NCI-H1417 treated with DMSO at 0.1 percent for 48 hours (cell line): ENCODE measurements at places on chromosomes 4 and X.

DNA sequence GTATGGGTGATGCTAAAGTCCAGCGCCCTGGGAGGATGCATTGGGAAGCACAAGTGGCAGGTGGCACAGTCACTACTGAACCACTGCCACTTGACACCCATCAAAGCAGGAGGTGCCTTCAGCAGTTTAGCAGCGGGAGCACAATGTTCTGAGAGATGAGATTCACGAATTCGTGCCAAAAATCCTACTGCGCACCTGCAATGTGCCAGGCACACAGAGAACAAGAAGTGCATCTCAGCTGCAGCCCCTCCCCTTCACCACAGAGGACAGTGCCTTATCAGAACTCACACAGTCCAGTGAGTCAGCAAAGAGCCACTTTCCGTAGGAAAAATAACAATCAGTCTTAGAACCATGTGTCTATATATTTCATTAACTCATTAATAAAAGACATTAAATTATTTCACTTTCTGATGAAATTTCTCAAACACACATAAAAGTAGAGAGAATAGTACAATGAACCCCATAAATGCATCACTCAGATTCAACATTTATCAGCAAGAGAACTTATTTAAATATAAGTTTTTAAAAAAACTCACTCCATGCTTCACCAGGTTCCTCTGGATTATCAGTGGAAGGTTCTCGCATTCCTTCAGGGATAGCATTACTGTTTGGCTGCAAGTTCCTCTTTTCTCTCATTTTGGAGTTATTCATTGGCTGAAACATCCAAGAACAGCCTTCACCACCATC, 47.0 kb downstream of the BEND2 start:
- DNase-seq, result peak; percentile 61

DNA sequence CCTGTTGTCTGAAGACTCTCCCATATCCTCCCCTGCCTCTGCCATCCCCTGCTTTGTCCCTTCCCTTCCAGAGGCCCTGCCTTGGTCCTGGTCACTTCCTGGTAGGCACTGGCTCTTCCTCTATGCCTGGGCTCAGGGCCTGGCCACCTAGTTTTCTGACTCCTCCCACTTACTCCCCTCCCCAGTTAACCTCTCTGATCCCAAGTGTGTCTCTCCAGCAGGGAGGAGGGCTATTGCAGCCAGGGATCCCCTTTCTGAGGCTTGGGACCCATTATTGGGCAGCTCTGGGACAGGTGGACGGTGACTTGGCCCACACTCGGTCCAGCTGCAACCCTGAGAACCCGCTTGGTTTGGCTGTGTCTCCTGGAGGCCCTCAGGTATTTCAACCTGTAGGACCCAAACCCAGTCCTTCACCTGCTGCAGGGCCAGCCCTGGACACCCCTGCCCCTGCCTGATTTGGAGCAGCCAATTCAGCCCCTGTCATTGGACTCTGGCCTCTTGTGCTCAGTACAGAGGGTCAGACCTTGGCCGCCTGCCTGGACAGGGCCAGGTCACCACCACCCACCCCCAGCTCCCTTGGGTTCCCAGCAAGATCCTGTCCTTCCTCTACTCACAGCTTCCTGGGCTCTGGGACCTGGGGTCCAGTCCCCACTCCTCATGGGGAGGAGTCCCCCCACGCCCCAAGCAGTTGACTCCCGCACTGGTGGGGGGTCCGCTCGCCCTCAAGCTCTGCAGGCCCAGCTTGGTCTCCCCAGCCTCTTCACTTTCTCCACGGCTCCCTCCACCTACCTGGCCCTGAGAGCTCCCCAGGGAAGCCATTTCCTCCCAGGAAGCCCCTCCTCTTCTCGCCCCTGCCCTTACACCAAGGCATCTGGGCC, 1.1 kb upstream of the SH3BP2 start:
- no peak for DNase-seq

DNA sequence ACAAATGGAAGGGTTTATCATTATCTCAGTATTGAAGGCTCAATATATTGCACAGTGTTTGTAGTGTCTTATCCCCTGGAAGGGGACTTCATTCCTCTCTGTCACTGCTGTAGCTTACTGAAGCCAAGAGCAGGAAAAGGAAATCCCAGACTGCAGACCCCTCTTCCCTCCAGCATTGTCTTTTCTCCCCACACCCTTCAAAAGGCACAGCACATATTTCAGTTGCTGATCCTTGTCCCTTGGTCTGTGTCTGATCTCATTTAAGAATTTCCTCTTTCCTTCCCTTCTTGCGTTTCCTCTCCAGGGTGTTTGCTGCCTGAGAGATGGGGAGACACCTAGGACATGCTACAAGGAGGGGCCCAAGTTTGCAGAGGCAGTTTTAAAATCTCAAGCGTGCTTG, 40.1 kb downstream of the STIM2 start:
- no peak for DNase-seq

- DNase-seq, result no peak
Measured at GRCh38 chr4:42747971-42748370, 91.1 kb upstream of the ATP8A1 start.

DNA sequence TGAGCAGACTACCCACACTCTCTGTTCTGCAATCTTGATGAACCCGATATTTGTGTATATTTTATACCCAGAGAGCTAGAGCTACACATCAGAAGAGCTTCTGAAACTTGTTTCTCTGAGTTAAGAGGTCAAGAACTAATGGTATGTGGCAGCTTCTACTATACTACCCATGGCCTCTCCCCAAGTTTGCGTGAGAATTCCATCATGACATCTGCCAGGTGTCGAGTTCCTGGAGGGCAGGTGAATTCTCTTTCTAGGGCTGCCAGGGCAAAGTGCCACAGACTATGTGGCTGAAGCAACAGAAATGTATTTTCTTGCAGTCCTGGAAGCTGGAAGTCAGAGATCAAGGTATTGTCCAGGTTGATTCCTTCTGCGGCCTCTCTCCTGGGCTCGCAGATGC, 4.4 kb downstream of the SORCS2 start:
- no peak for DNase-seq

- no peak for DNase-seq
Measured at GRCh38 chr4:75015627-75016026, 82.7 kb downstream of the PARM1 start.

DNA sequence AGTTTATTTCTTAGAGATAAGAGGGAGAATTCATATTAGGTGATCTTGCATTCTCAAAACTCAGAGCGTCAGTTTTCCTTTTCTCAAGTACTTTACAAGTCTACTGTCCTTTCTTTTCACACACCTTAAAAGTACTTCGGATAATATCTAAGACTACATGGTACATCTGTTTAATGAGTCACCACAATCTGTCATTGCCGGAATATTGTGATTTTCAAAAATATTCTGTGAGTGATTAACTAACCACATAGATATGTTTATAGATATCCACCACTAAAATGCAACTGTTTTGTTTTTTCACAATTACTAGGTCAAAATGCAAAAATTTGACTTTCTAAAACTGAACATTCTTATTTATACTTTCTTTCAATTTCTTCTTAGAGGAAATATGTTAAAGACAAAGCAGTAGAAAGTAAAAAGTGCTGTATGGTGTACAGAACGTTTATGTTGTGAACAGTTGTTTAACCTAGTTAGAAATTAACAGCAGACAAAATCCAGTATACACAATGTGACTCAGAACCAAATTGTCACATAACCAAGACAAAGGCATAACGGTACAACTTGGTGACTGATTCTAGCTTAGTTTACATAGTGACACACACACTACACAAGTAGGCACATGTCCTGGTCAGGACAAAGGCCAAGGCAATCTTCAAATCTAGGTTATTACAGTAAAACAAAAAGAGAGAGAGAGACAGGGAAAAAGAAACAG, 482.9 kb downstream of the NAF1 start:
- DNase-seq, result no peak

GRCh38 chr4:71616168-71616811, 167.6 kb downstream of the GC start:
- DNase-seq, result no peak

GRCh38 chrX:123272630-123273029, 88.6 kb downstream of the GRIA3 start:
- no peak for DNase-seq

DNA sequence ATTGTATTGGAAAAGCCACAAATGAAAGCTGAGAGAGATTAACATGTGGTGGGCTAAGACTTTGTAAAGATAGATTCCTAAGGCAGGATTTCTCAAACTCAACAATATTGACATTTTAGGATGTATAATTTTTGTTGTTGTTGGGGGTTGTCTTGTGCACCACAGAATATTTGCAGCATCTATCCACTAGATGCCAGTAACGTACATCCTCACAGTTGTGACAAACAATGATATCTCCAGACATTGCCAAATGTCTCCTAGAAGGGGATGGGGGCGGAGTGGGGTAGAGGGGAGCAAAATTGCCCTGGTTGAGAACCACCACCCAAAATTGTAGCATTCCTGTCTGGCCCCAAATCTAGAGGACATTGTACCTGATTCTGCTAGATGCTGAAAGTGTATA, 14.7 kb upstream of the CBR4 start:
- DNase-seq, result no peak

- DNase-seq, result no peak
Measured at GRCh38 chr4:153520801-153521329, 54.7 kb downstream of the TMEM131L start.

DNA sequence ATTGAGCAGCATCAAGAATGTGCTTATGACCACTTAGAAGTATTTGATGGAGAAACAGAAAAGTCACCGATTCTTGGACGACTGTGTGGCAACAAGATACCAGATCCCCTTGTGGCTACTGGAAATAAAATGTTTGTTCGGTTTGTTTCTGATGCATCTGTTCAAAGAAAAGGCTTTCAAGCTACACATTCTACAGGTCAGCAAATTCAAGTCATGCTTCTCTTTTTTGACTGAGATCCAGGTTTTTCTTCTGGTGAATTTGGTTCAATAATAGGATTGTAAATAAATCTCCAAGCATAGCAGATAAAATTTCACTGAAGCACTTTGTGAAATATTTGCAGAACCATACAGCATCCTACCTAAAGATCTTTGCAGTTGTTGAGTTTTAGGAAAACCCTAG, 218.1 kb downstream of the TLL1 start:
- DNase-seq, result peak; percentile 4

DNA sequence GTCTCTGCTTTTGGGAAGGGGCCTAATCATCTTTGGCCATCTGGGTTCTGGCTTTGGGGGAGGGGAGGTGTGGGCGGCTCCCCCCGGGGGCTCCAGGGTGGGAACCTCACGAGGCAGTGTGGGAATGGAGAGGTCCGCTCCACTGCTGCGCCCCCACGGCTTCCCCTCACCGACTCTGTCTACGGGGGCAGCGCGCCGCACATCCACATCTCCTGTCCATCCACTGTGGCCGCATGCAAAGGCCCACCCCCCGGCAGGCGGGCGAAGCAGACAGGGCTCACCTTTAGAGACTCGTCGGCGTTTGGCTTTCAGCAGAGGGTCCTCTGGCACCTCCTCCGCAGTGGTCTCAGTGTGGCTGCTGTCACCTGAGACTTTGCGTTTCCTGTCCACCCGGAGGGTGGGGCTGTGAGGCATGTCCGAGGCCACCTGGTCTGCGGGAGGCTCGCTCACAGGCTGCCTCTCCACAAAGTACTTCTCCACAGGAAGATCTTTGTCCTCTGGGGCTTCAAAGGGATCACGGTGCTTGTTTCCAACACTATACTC, 33.6 kb downstream of the BCOR start:
- no peak for DNase-seq

DNA sequence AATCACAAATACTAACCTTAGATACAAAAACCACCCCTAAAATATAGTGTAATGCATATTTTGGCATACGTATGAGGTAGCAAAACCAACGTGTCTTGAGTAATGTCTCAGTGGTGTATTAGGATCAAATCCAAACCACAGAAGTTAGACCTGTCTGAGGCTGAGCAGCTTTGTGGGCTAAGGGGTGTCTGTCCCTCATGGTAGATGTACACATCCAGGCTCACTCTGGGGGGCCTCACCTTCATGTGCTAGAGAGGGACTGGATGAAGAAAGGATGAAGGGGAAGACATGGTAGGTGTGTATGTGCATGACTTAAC, 188.0 kb upstream of the TBC1D9 start:
- no peak for DNase-seq

- no peak for DNase-seq
Measured at GRCh38 chr4:6332042-6332668, 62.5 kb downstream of the WFS1 start.

DNA sequence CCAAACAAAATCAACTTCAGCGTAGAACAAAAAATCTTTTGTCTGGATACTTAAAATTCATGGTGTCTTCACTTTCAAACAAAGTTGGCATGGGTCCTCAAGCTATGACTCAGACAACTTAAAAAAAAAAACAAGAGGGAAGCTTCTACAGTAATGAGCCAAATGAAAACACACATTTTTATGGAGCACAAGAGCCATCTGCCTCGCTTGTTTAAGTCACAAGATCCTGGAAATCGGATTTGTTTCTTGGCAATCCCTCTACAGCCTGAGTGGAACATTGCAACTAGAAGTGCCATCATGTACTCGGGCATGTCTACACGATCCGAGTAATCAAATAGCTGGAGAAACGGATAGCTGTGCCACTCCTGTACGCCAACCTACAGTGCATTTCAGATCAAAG, 22.6 kb downstream of the LAMP2 start:
- no peak for DNase-seq

DNA sequence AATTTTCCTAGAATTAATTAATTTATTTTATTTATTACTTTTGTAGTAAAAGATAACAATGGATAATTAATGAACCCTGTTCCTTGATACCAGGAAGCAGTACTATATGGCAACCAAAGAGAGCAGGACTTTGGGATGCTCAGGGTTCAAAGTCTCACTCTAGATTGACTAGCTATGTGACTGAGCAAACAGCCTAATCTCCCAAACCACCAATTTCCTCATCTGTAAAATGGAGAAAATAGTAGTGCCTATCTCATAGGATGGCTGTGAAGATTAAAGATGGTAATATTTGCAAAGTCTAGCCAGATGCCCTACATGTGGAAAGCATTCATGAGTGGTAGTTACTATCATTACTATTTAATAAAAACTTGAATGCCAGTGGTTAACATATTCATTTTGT, 97.6 kb downstream of the PRDM5 start:
- no peak for DNase-seq
